ENCODE measurements at places on chromosomes 12 and 14. TPM values are rescaled to one million over a fixed set of nuclear protein-coding genes. Genes with fewer than 3 reads are reported as not detected.

Gene RNASE1
- not detected for total RNA-seq

Gene TC2N
- 12.0 TPM for total RNA-seq

Gene TEX52
- not detected for total RNA-seq

Gene NGB
- not detected for total RNA-seq

Gene ANO4
- total RNA-seq, result not detected

Data from natural killer cell treated with Interleukin-12 subunit alpha and Interleukin-12 subunit beta and Interleukin-15 and Interleukin-18, amount 100 ng/mL, for 72 hours (primary cell).